ENCODE measurements at places on chromosomes 5 and 9.
A peak's percentile ranks its signal among the peaks of the same experiment; 100 is the strongest.

DNA sequence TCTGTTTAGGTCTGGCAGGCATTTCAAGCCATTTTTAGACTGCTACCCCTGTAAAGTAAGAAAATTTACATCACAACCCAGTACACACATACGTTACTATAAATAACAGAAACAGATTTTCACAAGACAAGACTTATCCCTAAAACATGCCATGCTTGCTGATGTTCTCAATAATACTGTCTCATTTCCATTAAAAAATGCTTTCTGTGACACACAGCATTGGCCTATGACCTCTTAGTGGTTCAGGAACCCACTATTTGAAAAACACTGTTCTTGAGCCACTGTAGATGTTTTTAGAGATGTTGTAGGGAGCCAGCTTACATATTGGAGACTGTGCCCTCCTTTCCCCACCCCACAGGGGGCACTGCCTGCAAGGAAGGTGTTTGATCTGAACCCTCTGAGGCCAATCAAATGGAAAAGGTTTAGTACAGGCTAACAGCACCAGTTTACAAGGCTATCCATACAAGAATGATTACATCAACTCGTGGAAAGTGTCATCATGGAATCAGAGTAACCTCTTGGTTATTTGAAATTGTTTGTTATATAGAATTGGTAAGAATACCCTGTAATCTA lies 30.8 kb downstream of the ZSWIM6 start:
- DNase-seq, result no peak

GRCh38 chr5:9194509-9194908 lies 351.4 kb downstream of the SEMA5A start:
- no peak for DNase-seq

DNA sequence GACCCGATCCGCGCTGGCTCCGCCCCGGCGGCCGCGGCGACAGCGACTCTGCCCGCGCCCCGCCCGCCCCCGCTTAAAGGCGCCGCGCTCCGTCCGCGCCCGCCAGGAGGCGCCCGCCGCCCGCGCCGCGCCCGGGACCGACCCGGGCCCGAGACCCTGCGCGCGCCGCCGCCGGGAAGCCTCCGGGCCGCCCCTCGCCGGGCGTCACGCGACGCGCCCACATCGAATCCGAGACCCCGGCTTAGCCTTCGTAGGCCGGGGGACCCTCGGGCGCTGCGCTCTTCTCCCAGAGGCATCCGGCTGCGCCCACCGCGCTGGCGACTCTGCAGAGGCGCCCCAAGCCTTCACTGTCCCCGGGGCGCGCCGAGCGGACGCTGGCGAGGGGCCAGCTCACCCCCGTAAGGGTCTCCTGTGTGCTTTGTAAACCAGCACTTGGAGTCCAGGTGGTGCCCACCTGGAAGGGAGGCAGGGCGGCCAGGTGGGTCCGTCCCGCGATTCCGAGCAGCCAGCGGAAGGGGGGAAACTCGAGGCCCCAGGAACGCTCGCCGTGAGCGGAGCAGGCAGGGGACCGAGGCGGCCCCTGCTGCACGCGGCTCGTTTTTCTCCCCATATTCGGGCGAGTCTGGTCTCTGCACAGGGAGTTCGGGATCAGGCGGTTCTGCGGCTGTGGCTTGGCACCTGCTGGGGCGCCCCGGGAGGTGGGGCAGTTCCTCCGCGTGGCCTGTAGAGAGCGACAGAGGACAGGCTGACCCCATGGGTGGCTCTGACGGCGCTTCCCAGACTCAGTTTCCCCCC lies 423 bp upstream of the ABCA2 start:
- DNase-seq, result peak; percentile 75

DNA sequence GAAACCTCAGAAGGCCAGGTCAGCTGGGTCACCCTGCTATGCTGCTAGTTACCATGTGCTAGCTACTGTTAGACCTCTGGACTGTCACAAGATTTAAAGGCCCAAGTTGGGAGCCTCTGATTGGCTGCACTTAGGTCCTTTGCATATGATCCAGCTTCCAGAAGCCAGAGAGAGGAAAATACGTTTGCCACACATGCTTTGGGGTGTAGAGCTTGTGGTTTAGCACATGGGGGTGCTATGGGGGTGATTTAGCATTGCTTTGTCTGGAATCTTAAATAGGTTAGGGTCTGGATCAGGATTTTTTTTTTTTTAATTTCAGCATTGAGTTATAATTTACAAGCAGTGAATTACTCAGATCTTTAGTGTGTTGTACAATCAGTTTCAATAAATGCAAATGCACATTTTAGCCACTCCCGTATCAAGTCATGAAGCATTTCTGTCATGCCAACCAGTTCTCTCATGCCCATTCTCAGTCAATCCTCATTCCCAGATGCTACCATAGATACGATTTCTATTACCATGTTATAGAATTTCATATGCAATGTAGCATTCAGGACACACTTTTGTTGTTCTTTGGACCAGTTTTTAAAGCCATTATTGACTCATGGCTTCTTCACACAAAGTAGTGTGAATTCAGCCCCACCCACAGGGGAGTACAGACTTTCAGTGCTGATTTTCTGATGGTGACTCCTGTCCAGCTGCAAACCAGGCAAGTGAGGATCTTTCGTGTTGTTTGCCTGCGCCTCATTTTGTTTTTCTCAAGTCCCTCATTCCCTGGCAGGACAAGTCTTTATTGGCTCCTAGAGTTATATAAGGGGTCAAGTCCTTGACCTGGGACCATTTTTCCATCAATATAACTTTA lies 250.4 kb downstream of the LRRC70 start:
- DNase-seq, result no peak

DNA sequence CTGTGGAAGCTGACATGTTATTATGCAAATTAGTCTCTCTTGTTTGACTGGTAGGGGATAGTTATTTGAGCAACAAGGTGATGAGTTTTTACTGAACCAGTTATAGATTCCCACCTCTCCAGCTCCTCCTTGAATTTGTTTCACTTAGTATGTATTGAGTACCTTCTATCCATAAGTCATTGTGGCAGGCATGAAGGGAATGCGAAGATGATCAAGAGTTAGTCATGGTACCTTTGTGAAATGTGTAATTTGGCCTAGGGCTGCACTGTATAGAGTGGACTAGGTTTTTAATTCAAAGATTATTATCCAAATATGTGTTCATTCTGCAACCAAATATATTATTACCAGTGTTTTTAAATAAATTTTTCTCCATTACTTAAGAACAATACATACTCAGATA lies 110.1 kb downstream of the HACD4 start:
- no peak for DNase-seq

GRCh38 chr9:121950441-121950840 lies 142.7 kb downstream of the TTLL11 start:
- DNase-seq, result no peak

DNA sequence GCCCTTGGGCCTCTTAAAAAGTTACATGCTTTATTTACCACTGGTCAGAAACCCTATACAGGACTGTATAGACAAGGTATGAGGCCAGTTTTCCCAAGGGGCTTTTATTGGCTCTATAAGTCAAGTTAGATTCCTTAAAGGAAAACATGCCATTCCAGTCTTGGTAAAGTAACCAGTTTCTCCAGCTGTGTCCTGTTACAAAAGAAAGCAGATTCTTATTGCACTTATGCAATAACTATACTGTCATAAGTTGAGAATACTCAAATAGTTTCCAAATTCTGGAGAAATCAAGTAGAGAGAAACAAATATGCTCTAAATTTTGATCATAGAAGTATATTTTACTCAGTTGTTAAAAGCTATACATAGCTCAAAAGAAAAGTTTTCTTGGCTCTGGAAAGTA lies 47.2 kb downstream of the PTGS1 start:
- DNase-seq, result no peak

- no peak for DNase-seq
Measured at GRCh38 chr5:67255881-67256280, 59.3 kb upstream of the CD180 start.

DNA sequence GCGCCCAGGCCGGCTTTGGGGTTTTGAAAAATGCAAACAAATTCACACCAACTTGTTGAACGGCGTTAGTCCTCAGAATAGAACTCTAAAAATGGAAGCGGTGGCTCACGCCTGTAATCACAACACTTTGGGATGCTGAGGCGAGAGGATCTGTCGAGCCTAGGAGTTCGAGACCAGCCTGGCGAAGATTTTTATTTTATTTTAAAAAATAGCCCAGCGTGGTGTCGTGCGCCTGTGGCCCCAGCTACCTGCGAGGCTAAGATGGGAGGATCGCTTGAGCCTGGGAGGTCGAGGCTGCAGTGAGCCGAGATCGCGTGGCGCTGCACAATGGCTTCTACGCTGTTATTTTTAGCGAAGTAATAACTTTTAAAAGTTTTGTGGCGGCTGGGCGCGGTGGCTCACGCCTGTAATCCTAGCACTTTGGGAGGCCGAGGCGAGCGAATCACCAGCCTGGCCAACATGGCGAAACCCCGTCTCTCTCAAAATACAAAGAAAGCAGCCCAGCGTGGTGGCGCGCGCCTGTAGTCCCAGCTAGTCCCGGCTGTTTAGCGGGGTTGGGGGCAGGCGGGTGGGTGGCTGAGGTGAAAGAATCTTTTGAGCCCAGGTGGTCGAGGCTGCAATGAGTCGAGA lies 694 bp upstream of the PLIN2 start:
- no peak for DNase-seq

Measured in T-helper 17 cell (primary cell).